ENCODE measurements at places on chromosomes 16 and 17.

DNA sequence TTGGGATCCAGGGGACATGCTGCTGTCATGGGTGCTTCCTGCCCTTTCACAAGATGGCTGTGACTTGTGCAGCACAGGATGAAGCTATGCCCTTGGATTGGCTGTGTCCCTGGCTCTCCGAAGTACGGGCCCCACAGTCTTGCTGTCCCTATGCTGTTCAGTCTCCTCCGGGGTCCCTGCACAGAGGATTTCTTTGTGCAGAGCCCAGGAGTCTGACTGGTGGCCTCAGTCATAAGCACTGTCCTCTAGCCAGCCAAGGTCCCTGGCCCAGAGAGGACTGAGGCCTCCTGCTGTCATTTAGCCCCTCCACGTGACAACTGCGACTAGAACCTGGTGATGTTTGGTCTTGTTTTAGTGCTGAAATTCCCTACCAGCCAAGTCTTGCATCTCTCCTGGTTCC, 42.4 kb upstream of the CRISPLD2 start:
- DNase-seq, result no peak

GRCh38 chr17:1237471-1237870, 32.8 kb upstream of the BHLHA9 start:
- DNase-seq, result no peak

DNA sequence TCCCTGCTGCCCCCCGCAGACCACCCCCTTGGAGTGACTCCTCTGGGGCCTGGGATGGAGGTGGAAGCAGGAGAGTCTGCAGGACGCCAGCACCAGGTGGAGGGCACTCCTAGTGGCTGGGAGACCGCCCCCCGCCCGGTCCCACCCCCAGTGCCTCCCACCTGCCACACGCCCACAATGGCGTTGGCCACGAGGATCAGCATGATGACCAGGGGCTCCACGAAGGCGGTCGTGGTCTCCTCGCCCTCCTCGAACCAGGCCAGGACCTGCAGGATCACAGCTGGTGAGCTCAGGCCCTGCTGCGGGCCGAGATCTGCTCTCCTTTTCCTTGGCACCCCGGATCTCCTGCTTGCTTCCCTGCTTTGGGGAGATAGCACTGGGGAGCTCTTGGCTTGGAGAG, 12.8 kb downstream of the ATP2A3 start:
- DNase-seq, result no peak

- no peak for DNase-seq
These were observed 19.4 kb downstream of the PLCG2 start for GRCh38 chr16:81798311-81799137.

DNA sequence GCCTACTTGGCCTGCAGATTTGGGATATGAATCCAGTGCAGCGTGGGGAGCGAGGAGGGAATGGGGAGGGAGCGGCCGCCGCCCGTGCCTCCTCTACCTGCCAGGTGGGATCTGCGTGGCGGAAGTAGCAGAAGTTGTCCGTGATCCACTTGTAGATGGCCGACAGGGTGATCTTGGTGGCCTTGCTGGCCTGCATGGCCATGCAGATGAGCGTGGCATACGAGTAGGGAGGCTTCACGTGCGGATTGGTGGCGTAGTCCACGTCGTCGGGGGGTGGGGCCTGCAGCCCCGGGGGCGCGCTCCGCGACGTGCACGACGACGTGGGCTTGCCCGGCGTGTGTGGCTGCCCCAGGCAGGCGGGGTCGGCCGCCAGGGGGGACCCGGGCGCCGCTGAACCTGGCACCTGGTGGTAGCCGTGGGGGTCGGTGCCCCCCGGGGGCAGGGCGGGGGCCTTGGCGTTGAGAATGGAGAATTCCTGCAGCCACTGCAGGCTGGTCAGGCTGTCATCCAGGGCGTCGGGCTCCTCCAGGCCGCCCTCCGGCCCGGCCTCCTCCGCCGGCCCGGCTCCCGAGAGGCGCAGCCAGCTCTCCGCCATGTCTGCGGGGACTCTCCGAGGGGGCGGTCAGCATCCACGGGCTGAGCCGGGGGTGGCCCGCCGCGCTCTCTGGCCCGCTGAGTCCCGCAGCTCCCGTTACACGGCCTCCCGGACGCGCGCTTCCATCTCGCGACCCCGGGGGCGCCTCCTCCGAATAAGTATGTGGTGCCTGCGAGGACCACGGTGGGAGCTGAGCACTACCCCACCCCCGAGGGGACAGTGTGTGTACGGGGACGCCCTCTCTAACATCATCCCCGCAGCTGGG, 1.0 kb downstream of the FOXJ1 start:
- DNase-seq, result no peak

- no peak for DNase-seq
These were observed 66.6 kb downstream of the SIAH1 start for GRCh38 chr16:48318630-48319029.

DNA sequence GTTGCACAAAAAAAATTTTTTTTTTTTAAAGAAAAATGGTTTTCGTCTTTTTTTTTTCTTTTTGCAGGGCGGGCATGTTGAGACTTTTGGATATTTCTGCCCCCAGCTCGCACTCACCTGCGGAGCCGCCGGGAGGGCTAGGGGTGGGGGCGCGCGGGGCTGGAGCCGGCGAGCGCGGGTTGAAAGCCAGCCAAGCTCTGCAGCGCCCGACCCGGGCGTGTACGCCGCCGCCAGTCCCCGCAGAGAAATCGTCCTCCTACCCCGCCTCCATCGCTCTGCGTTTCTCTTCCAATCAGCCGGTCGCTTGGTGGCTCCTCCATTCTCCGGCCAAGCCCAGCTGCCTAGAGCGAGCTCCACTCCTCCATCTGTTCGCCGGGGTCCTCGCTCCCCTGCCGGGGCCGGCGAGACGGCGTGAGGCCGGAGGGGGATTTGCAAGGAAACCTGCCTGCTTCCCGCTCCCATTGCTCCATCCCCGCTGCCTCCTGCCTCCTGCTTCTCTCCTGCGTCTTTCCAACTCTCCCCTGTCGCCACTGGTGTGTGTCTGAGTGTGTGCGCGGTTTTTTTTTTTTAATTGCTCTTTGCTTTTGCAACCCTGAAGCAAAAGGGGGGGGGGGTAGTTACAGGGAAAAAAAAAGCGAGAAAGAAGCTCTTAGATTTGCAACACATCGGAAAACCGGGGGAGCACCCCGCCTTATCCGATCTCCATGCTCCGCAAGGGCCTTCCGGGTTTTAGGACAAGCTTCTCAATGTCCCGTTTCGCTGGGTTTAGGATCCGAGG, 1.8 kb upstream of the UBTF start:
- no peak for DNase-seq

- DNase-seq, result no peak
These were observed 221.4 kb downstream of the CDH8 start for GRCh38 chr16:61814726-61815347.

DNA sequence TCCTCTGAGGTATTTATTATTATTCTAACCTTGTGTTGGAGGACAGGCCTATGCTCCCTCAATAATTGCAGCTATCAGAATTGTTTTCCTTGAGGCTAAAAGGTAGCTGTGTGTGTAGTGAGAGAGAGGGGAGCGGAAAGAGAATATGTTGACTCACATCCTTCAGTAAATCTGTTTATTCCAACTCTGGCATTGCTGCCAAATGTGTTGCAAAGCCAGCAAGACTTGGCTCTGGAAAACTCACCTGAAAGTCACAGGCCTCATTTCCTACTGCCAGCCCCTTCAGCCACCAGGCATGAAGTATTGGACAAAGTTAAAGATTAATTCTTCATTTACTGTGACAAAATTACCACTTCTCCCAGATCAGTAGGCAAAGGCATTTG, 9.6 kb downstream of the CA10 start:
- no peak for DNase-seq

DNA sequence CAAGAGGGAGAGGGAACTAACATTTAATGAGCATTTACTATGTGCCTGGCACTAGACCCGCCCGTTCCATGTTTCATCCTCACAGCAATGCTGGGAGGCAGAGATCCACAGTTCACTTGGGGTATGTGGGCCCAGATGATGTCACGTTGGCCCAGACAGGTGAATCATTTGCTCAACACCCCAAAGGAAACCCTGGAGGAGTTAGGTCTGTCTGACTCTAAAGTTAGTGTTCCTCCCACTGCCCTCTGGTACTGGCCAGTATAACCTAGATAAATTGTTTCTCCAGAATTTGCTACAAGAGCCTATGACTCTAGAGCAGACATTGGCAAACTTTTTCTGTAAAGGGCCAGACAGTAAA, 164.6 kb downstream of the VPS53 start:
- no peak for DNase-seq

DNA sequence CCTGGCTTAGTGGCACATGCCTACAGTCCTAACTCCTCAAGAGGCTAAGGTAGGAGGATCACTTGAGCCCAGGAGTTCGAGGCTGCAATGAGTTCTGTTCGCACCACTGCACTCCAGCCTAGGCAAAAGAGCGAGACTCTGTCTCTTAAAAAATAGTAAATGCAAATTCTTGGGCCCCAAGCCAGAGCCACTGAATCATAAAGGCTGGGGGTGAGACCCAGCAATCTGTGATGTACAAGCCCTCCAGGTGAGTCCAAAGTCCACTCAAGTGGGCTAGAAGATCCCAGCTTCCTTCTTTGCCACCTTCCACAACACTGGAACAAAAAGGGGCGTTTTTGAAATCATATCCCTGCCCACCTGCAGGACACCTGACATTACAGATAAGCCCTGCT, 16.9 kb downstream of the TRIM25 start:
- no peak for DNase-seq

GRCh38 chr17:13002761-13003453, 14.9 kb downstream of the ELAC2 start:
- peak; percentile 100 for DNase-seq

GRCh38 chr16:19757762-19758595, 39.9 kb downstream of the IQCK start:
- DNase-seq, result no peak

- DNase-seq, result no peak
These were observed 9.7 kb downstream of the LUC7L3 start for GRCh38 chr17:50728881-50729765.

GRCh38 chr16:53131050-53131362, 76.2 kb downstream of the CHD9 start:
- DNase-seq, result no peak

GRCh38 chr16:26816885-26817571, 249.7 kb upstream of the C16orf82 start:
- no peak for DNase-seq

DNA sequence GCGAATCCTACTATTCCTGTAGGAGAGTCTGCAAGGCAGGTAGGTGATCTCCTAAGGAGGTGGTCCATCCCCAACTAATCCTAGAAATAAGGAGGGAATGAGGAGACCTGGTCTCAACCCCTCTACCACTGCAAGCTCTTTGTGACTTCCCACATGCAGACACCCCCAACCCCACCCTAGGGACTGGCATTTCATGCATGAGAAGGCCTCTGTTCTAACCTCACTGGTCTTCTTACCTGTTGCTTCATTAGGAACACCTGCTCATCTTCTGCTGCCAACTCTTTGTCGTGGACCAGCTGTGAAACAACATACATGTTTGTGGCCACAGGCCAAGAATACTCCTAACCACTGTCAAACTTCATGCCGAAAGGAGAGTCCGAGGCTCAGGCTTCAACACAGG, 22.6 kb downstream of the DYNC1LI2 start:
- no peak for DNase-seq

- no peak for DNase-seq
These were observed 31.5 kb downstream of the CDK5RAP3 start for GRCh38 chr17:48002266-48002915.

DNA sequence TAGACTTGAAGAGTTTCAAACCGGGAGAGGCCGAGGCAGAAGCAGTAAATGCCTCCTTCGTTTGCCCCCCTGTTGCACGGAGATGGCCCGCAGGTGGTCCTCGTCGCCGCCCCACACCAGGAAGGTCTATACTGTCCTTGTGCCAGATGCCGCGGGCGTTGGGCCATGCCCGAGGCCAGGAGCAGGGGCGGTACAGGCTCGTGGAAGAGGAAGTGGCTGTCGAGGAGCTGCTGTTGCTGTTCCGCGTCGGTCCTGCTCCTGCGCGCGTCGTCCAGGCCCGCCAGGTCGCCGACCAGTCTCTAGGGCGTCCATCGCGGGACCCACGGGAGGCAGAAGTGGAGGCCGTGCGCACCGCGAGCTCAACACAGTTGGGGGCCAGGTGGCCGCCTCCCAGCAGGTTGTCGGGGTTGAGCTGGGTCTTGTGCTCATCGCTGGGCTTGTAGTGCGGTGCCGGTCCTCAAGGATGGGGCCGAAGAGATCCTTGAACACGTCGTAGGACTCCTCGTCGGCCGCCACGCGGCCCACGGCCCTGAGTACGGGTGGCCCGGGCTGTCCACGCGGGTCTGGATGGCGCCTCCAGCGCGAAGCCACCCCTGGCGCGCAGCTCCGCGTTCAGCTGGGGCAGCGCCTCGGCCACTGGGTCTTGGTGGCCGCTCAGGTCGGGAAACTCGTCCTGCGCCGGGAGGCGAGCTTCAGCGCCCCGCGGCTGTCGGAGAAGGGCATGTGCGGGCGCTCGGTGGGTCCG, 13.1 kb upstream of the C16orf87 start:
- no peak for DNase-seq

DNA sequence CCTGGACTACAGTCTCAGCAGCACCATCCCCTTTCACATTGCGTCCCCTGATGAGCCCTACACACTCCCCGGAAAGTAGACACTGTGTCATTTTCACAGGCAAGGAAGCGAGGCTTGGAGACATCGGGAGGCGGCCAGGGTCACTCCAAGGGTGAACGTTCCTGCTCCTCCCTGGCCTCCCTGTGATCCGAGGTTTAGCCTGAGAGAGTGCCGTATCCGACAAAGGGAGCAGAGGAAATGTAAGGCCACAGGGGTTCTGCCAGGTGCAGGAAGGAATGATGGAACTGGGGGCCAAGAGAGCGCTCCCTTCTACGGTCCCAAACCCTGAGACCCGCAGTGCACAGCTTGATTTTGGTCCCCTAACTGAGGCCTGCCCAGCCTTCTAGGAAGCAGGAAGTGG, 8.0 kb upstream of the PIK3R6 start:
- DNase-seq, result no peak

GRCh38 chr16:83952940-83953795, at the start of gene OSGIN1:
Gene OSGIN1, plus strand, starts transcription at chr16:83953240. Its CDS starts 4,432 bp downstream, at chr16:83957672.
- DNase-seq, result peak; percentile 89

DNA sequence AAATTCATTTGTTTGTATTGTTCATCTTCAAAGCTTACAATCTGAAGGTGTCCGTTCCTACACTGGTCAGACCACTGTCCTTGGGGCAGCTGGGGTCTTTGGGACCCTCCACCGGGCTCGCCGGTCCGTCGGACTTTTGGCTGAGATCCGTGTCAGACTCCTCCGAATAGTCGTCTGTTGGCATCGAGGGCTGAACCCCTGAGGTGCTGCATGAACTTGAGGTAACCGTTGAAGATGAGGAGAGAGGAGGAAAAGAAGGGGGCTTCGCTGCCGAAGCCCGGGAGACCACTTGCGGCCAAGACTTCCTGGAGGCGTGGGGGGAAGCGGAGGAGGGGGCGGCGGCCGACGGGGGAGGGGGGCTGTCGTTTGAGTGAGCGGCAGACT, 260.8 kb downstream of the ZFHX3 start:
- DNase-seq, result no peak
